ENCODE measurements at places on chromosomes 1 and 21.

DNA sequence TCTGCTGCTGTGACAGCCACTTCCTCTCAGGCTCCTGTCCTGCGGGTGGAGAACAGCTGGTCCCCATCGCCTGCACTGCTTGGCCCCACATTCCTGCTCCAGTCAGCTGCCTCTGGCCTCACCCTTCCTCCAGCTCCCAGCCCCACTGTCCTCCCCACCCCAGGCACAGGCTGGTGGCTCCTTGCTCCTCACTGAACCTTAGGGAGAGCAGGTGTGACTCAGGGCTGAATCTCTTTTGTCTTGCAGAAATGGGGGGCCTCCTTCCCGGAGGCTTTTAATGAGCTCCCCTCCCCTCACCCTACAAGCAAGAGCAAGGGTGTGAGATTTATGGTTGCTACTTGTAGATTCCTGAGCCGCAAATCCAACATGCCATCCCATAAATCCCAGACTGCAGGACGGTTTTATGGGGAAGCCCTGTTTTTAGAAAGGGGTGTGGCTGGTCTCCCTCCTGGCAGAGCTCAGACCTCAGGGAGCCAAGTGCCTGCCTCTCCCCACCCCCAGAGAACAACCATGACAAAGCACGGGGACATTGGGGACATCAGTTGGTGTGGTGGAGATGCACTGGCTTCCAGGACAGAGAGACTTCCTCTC is 15.2 kb downstream of the CDK18 start:
- no peak for DNase-seq

DNA sequence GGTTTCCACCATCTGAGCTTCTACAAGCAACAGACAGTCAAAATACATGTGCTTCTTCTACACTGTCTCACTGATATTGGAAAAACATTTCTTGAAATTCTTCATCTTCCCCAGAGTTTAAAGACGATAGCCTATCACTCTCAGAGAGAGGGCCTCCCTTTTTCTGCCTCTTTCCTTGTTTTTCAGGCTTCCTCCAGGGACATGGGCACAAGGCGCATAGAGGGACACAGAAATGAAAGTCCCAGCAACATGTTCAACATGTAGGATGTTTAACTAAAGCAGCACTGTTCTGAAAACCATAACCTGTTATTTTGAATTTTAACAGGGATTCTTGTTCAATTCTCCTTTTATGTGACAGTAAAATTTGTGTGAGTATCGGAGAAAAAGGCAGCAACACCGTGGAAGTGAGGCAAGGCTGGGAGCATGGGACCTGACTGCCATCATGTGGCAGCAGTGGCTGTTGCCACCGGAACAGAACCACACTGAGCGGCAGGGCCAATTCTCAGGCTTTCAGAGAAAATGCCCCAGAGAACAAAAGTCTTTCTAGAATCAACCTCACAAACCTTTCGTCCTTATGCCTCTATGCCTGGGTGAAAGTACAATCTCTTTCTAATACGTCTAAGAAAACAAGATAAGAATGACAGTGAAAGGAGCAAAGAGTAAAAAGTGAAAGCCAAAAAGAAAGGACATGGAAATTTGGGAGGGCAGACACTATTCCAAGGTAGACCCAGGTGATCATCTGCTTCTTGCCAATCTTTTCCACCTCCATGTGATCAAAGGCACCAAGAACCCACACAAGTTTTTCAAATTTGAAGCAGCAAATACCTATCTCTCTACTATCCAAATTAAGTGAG is 54.5 kb downstream of the PCNX2 start:
- DNase-seq, result no peak

- DNase-seq, result no peak
These were observed 163.3 kb downstream of the BRINP2 start for GRCh38 chr1:177333936-177334595.

DNA sequence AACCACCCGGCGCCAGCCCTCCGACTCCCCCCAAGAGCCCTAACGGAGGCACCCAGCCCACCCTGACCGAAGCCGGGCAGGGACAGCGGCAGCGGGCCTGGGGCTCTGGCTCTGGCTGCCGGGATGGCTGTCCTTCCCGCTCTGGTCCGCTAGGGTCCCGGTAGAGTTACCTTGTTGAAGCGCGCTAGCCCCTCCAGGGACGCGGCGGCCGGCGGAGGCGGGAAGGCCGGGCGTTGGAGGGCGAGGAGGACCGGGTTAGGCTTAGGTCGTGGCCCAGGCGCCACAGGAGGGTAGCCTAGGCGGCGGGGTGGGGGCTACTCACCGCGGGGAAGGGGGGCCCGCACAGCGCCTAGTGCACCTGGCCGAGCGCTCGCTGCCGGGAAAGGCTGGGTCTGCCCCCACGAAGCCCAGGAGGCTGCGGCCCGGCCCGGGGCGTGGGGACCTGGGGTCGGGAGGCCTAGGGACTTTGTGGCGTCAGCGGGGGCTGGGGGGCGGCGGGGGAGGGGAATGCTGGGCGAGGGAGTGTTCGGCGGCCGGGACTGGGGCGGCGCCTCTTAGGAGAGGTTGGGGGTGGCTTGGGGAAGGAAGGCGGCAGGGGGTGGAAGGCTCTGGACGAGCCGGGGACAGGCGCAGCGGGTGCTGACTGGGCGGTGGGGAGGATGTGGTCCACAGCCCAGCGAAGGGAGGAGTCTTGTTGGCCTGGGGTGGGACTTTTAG is at the start of gene TRIM17:
TSS of gene TRIM17 (minus strand) at position 645 of the 717 bp plus-strand sequence. CDS start 1,789 bp downstream, outside the sequence.
- DNase-seq, result no peak

DNA sequence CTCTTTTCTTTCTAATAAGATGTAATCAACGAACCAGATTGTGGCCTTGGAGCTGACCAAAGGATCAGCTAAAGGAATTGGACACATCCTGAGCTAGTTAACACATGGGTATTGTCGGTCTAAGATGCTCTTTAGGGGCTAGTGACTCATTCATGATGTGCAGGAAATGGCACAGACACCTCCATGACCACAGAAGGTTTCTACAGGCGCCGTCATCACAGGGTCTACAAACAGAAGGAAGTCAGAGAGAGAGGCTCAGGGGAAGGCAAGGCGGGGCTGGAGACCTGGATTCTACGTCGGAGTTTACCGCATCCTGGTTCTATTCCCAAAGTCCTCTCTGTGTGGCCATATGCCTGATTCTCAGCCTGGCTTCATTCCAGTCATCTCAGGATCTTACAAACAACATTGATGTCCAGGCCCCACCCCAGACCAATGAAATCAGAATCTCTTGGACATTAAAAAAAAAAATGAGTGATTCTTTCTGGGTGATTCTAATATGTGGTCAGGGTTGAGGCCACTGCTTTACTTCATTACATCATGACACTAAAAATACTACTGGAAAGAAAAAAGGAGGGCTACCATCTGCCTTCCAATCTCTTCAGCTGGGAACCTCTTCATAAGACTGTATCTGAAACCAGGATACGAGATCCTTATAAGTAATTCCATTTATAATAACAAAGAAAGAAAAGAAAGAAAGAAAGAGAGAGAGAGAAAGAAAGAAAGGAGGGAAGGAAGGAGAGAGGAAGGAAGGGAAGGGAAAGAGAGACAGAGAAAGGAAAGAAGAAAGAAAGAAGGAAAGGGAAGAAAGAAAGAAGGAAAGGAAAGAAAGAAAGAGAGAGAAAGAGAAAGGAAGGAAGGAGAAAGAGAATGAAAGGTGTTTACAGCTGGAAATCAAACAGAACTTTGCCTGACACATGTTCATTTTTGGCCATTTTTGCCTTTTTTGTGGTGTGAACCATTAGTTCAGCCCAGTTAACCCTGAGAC is 11.6 kb upstream of the KCNJ15 start:
- peak; percentile 95 for DNase-seq

DNA sequence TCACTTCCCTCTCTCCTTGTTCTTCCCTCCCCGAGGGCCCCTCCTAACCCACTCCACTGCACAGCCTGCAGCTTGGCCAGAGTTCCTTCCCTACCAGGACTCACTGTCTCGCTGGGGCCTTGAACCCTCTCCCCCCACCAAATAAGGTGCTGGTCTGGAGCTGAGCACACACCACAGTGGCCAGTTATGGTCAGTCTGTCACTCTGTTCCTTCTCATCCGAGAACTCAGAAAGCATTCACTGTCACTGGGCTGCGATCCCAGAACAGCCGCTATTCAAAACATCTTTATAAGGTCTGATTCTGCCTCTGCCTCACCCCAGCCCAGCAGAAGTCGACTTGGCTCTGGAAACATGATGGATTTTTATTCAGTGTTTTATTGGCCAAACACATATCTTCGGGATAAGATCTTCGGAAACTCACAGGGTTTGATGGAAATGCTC is 19.8 kb upstream of the LBR start:
- DNase-seq, result no peak

GRCh38 chr1:14529475-14529874 is 69.0 kb upstream of the KAZN start:
- DNase-seq, result no peak
